NCI-H2081 (cell line): ENCODE measurements at places on chromosomes 7 and 10.

DNA sequence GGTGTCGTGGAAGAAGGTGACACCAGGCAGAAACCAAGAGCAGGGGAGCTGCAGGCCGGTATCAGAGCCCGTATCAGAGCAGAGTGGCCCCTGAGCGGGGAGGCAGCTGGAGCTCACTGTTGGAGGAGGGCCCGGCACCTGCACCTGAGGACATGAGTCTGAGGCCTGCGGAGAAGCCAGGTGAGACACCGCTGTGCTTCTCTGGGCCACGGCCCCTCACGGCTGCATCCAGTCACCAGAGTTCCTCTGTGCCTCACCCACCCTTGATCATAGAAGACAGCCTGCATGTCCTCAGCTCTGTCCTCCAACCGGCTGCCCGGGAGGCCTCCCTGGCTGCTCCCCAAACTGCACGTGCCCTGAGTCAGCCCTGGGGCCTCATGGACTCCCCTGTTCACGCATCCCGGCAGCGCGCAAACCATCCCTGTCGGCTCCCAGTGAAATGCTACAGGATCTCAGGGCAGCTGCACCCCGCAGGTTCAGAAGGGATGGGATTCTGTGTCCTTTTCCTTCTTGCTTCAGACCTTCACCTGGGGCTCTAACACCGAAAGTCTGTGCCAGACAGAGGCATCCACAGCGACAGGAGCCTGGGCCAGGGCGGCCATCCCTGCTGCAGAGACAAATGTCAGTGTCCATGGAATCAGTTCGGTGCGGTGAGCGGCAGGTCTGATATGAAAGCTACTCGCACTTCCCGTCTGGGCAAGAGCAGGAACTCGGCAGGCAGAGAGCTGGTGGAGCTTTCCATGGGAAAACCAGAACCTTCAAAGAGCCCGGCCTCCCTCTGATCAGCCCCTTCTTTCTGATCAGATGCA is 111.9 kb upstream of the FAM20C start:
- no peak for DNase-seq

- no peak for DNase-seq
These were observed 167.2 kb upstream of the AKR1E2 start for GRCh38 chr10:4658777-4659176.

- DNase-seq: no peak
These were observed 133.5 kb downstream of the SGMS1 start for GRCh38 chr10:50490241-50490640.

DNA sequence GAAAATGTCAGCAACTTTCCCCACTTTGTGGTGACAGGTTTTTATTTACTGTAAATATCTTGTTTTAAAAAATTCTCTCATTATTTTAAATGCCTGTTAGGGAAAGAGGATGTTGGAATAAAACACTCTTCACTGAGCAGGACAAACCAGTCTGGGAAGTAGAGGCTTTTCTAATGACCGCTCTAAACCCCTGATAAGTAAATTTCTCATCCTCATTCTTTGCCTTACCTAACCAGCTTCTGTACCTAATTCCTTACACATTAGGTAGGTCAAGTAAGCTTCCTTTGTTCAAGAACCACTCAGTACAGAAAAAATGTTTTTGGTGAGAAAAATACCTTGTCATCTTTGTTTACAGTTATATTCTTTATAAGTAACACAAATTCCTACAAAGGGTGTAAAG is 143.6 kb downstream of the GPR85 start:
- no peak for DNase-seq

GRCh38 chr7:36741866-36742265 is 17.6 kb upstream of the AOAH start:
- DNase-seq: no peak

- no peak for DNase-seq
These were observed 138.1 kb upstream of the CHST15 start for GRCh38 chr10:124231168-124232155.
